Fibroblast of the conjunctiva (primary cell): ENCODE measurements at places on chromosomes 16 and 17.
A peak's percentile ranks its signal among the peaks of the same experiment; 100 is the strongest.

DNA sequence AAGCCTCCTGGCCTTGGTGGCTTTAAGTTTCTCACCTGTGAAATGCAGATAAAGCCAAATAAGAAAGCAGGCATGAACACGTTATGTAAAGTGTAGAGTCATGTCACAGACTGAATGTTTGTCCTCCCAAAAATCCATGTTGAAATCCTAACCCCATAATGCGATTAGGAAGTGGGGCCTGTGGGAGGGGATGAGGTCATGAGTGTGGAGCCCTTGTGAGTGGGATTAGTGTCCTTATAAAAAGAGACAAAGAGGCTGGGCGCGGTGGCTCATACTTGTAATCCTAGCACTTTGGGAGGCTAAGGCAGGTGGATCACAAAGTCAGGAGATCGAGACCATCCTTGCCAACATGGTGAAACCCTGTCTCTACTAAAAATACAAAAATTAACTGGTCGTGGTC, 19.5 kb upstream of the C16orf78 start:
- DNase-seq = no peak

DNA sequence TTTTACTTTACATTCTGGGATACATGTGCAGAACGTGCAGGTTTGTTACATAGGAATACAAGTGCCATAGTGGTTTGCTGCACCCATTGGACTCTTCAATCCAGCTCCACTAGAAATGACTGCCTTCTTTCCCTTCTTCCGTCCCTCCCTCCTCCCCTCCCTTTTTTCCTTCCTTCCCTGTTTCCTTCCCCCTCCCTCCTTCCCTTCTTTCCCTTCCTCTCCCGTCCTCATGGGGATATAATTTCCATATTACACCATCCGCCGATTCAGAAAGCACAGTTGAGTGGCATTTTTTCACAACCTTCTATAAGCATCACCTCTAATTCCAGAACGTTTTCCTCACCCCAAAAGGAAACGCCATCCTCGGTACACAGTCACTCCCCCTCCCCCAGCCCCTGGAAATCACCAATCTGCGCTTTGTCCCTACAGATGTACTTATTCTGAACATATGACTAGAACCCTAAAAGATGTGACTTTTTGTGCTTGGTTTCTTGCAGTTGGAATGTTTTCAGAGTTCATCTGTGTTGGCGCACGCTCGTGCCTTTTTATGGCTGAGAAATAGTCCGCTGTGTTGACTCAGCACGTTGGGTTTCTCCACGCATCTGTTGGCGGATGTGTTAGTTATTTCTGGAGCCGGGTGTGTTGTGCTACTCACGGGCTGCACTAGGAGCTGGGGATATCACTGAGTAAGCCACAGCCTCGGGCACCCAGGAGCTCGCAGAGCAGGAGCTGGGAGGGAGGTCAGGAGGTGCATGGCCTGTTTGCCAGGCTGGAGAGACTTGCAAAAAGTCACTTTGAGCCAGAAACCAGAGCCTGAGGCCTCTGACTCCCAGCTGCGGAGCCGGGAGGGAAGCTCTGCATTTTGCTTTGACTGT, 336.4 kb downstream of the SEC14L1 start:
- peak; percentile 93 for DNase-seq

DNA sequence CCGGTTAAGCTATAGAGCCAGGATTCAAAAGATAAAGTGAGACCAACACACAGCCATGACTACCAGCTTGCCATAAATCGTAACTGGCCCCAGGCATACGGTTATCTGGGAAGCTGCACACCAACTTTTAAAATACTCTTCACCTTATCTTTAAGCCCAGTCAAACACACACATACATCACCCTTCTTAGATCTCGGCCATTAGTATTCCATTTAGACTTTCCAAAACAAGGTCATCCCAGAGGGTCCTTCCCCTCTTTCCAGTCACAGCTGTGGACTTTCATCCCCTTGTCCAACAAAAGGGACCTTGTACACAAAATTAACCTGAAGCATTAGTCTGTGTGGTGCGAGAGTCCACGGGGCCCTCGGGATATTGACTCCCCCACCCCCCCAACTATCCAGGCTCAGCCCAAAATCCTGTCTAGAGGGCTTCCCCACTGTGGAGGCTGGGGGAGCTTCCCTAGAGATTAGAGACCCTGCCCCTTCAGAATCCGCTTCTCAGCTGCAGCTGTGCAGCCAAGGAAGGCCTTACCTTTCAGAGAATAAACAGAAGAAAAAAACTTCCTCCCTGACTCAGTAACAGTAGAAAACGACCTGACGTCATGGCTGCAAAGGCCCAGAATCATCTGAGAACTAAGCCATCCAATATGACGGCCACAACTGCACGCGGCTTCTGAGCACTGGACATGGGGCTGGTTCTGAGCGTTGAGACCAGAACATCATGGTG, 9.9 kb downstream of the ZFHX3 start:
- no peak for DNase-seq

- no peak for DNase-seq
Measured at GRCh38 chr17:74646231-74646630, 22.7 kb upstream of the CD300E start.

GRCh38 chr17:37066322-37067255, 117.8 kb downstream of the AATF start:
- no peak for DNase-seq

DNA sequence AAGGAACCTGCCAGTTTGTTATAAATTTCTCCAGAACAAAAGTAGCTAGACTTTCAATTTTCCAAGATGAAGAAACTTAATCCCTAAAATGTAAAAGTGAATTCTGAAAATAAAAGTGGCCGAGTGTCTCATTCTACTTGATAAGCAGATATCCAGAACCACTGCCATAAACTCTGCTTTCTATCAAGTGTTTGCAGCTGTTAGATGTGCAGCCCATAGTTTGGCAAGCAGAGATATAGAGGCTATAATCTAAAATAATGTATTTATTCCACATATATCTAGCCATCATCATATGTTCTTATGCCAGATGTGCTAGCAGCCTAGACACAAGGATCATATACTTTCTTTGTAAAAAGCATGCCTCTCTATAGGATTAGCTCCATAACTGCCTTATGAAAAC, 14.7 kb upstream of the FBXL20 start:
- no peak for DNase-seq

DNA sequence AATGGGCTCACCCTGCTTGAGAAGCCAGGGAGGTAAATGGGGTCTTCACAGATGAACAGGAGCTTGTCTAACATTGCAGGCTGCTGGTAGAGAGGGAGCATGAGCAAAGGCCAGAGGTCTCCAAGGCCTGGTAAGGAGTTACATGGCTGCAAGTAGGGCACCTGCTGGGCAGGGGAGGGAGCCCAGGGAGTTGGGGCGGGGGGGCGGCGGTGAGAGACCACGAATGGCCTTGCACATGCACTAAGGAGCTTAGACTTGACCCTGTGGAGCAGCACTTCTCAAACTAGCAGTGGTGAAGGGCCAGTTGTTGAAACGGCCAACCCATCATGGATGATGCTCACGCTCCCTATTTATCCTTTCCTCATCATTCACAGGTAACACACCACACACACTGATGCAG, 38.4 kb downstream of the ERN1 start:
- DNase-seq = no peak

- no peak for DNase-seq
Measured at GRCh38 chr17:47197821-47198220, 8.7 kb upstream of the CDC27 start.

GRCh38 chr16:76946879-76947278, 244.1 kb upstream of the MON1B start:
- DNase-seq = peak; percentile 80

DNA sequence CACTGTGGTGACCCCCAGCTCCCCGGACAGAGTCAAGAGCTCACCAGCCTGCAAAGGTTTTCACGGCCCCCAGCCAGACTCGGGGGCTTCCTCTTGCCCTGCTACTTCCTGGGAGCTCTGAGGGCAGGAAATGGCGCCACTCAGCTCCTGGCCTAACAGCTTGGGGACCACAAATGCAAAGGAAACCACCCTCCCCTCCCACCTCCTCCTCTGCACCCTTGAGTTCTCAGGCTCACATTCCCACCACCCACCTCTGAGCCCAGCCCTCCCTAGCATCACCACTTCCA, 375 bp upstream of the SPN start:
- DNase-seq = no peak

- DNase-seq = no peak
Measured at GRCh38 chr17:65698381-65699061, 137.1 kb upstream of the AXIN2 start.

- DNase-seq = no peak
Measured at GRCh38 chr17:7019367-7019766, 3.5 kb upstream of the BCL6B start.

DNA sequence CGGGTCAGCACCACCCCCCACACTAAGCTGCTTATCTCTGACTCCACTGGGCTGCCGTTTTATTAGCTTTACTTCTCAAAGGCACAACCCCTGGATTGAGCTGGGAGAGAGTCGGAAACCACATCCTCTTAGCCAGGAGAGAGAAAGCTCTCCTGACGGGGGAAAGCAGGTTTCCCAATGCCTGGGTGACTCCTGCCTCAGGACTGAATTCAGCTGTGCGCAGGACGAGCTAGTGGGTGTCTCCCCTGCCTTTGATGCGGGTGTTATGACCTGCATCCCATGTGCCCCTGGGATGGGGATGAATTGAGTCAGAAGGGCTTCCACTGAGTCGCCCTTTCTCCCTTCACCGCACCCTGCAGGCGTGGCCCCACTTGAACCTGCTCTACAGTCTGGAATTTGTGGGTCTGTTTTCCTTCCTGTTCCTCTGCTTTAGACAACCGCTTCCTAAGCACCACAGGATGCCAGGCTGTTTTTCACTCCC, 819.2 kb upstream of the EEF2KMT start:
- no peak for DNase-seq

GRCh38 chr17:34303606-34304005, 15.6 kb upstream of the CCL8 start:
- no peak for DNase-seq

DNA sequence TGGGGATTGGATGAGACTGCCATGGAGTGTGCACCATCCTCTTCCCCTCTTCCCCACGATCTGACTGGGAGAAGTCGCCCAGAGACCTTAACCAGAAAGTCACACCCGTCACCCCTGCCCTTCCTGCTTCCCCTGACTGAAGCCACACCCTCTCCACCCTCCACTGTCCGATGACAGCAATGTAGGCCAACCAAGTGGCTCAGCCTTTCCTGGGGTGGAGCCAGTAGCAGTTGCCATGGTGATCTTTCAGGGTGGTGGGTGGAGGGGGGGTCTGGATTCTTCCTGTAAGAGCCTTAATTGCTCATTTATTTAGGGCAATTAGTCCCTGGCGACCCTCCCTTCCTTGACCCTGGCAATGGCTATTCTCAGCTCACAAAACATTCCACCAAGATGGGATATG, 37.5 kb upstream of the PHB1 start:
- DNase-seq = no peak

DNA sequence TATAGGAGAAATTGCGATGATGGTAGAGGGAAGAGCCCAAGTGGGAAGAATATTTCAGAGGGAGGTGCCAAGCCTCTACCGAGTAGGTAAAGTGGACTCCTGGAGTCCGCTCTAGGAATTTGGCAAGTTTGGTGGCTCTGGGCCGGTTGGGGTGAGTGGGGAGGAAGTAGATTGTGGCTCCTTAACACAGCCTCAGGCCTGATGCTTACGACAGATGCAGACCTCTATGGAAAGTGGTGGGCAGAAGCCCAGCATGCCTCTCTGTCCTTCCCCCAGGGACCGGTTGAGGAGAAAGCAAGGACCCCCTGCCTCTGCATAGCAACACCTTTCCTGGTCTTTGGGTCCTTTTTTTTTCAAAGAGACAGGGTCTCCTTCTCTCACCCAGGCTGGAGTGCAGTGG, 55.9 kb upstream of the SIAH1 start:
- no peak for DNase-seq

GRCh38 chr17:35350493-35350892, 22.9 kb downstream of the SLFN11 start:
- DNase-seq = no peak

- DNase-seq = no peak
Measured at GRCh38 chr17:57976594-57976993, 11.5 kb downstream of the VEZF1 start.

GRCh38 chr16:85006639-85007038, 4.7 kb downstream of the ZDHHC7 start:
- DNase-seq = no peak

DNA sequence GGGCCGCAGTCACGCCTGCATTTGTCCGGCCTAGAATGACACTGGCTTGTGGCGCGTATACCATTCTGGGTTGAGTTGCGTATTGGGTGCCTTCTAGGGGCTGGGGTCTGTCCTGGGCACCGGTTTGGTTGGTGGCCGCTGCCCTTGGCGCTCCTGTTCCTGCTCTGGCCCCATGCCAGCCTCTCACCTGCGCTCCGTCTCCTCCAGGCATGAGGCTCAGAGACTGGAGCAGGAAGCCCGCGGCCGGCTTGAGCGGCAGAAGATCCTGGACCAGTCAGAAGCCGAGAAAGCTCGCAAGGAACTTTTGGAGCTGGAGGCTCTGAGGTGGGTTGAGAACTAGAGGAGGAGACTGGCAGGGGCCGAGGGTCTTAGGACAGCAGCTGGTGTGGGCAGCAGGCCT, 17.4 kb downstream of the CDIPT start:
- no peak for DNase-seq

DNA sequence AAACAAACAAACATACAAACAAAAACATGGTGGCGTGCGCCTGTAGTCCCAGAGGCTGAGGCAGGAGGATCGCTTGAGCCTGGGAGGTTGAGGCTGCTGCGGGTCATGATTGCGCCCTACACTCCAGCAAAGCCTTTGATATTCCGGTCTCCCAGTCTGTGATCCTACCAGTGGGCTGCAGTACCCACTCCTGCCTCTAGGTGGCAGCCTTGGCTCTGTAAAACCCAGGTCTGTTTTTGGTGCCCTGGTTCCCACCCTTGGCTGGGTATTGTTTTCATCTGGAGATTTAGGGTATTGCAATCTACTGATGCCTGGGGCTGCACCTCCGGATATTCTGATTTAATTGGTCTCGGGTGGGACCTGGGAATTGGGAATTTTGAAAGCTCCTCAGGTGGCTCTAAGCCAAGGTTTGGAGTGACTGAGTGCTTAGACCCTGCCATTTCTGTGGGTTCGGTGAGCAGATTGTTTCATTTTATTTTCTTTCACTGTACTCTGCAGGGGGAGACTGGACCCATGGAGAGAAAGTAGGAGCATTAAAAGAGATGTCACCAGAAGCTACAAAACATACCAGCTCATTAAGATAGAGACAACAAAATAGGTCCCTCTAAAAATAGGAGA, 40.5 kb downstream of the MYH3 start:
- peak; percentile 44 for DNase-seq

DNA sequence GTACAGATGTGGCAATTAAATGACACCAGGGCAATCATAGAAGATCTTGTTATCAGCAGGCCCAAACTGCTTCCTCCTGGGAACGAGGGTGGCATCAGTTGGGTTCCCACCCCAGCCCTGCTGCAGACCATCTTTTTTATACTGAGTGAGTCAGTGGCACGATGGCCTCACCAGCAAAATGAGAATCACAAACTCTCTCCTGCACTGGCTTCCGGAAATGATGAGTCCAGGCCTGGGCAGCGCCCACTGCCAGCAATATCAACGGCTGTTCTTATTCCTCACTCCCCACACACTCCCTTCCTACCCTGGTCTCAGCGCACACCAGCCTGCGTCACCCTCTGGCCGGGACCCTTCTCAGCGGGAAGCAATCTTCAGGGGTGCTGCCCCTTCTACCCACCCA, 340.3 kb downstream of the FOXL1 start:
- no peak for DNase-seq

GRCh38 chr16:57444711-57445110, 2.5 kb downstream of the CIAPIN1 start:
- DNase-seq = no peak

GRCh38 chr17:76641501-76641900, 2.1 kb downstream of the ST6GALNAC1 start:
- DNase-seq = no peak

- no peak for DNase-seq
Measured at GRCh38 chr17:39391448-39391847, 10.0 kb downstream of the FBXL20 start.

GRCh38 chr16:59397638-59398037, 663.5 kb upstream of the GOT2 start:
- DNase-seq = no peak
